Non-pigmented ciliary epithelial cell (primary cell): ENCODE measurements at places on chromosomes 5 and 9.

DNA sequence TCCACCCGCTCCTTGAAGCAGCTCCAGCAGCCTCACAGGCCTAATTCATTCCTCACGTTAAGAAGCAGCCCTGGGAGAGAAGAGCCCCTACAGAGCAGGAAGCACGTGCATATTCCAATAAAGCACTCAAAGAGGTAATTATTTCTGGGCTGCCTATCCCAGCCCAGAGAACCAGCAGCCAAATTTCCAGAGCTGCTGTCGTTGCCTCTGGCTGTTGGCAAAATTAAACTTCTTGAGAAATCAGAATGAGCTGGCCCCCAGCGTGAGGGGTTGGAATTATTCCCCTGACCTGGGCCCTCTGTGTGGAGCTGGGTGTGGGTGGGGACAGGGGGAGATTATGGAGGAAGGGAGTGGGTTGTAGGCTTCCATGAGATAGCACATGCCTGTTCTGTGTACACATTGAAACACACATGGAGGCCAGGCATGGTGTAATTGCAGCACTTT lies 86.8 kb upstream of the HSPA9 start:
- no peak for DNase-seq

GRCh38 chr5:38420691-38421390 lies 135.6 kb downstream of the LIFR start:
- DNase-seq = no peak

DNA sequence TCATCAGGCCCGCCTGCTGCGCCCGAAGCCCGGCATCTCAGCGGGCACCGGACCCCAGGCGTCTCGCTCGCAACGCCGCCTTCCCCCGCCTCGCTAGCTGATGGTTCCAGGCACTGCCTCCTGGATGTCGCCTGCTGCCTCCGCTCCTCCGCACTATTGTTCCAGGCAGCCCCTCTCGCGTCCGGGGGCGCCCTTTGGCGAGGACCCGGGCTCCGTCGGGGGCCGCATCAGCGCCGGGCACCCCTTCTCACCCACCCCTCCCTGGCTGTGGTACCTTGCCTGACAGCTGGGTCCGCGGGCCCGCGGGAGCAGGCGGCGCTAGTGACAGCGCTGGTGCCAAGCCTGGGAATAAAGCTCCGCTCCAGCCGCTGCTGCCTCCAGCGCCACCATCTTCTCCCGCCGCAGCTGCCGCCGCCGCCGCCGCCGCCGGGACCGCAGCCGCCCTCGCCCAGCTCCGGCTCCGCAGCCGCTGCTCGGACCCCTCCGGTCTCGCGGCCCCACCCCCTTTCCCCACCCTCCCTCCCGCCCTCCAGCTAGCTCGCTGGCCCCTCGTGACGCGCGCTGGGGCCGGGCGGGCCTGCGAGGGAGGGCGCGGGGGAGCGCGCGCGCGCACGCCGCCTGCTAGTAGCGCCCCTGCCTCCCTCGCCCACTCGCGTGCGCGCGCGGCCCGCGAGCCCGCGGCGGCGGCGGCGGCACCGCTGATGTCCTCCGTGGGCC lies at the start of gene APBA1:
Gene APBA1, minus strand, starts transcription at position 493 of the 717 bp plus-strand sequence.
- DNase-seq = no peak

DNA sequence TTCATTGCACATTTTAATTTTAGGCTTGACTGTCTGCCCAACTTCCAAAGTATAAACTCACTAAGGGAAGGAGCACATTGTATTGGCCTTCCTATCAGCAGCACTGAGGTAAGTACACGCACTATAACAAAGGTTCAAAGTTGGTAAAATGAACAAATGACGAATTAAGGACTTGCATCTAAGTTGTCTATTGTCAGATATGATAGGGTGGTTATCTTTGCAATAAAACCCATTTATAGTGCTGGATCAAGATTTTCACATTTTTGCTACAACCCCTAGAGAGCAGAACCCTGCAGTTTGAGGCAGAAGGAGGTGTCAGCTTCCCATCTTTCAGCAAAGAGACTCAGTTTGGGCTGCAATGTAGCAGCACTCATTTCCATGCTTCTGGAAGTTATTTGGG lies 5.1 kb downstream of the HOMER1 start:
- DNase-seq = no peak

GRCh38 chr5:1026700-1027621 lies 18.4 kb downstream of the NKD2 start:
- DNase-seq = no peak

DNA sequence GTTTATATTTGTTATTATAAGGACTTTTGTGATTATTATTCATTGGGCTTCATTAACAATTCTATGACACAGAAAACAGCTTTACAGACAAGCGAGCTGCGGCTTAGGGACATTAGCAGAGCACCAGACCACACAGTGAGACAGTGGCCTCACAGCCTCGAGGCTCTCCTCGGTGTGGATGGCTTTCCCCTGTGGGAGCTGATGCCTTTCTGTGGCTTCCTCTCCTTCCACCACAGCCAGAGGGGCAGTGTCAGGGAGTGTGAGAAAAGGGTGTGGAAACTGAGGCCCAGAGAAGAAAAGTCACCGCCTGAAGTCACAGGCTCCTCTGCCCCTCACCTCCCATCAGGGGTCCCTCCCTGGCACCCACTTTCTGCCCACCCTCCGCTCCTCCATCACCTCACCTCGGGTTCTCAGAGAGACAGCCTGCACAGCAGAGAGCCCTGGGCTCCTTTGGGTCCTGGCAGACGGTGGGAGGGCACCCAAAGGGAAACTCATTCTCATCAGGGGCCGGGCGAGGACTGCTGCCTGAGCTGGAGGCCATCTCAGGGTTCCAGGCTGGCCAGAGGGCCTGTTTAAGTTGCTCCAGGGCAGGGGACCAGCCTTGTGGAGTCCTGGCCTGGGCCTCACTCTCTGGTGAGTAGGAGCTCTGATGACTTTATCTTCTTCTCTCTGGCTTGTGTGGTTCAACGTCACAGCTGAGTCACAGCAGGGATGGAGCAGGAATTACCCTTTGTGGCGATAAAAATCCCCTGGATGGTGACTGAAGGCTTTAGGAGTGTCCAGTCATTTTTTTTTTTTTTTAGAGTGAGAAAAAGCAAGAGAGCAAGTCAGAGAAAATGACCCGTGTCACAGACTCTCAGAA lies 830 bp downstream of the TRAF1 start:
- DNase-seq = peak; percentile 73

GRCh38 chr9:37997636-37998374 lies 71.2 kb downstream of the SHB start:
- DNase-seq = no peak

DNA sequence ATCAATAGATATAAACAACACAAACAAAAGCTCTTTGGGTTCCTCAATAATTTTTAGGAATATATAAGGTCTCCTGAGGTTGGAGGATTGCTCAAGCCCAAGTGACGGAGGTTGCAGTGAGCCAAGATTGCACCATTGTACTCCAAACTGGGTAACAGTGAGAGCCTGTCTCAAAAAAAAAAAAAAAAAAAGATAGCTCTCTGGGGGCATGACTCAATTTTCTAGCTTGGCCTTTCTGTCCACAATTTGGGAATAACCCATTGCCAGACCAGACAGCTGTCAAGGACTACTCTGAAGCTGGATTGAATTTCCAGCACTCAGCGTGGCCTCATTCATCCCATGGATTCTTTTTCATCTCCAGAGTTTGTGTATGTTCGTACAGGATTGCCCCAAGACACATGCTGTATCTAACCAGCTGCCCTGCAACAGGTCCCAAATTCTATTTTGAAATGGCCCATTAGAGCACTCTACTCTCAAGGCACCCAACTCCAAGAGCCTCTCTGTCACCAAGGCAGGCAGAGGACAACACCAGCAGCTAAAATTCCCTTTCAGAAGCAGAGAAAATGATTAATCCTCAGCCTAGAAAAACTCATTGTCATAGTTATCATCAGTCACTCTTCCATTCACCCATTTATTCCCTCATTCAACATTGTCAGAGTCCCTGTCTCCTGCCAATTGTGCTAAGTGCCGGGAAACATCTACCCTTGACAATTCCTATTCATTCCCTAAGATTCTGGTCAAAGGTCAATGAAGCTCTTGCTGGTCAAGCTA lies 8.7 kb downstream of the FAM193B start:
- peak; percentile 64 for DNase-seq

DNA sequence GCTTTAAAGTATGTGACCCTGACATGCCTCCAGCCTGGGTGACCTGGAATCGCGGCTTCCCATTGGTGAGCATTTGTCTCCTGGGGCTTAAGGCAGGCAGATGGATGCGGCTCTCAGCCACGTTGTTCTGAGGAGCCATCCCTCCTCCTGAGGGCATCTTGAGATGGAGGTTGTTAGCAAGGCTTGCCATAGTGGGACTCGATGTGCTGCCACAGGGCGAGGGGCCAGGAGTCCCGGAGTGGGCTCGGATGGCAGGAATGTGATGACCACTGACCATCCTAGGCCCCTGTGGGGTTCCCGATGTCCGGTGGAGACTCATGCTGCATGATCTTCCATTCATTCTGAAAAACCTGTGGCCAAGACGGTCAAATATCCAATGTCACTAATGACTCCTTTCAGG lies 13.8 kb downstream of the GLIS3 start:
- no peak for DNase-seq

DNA sequence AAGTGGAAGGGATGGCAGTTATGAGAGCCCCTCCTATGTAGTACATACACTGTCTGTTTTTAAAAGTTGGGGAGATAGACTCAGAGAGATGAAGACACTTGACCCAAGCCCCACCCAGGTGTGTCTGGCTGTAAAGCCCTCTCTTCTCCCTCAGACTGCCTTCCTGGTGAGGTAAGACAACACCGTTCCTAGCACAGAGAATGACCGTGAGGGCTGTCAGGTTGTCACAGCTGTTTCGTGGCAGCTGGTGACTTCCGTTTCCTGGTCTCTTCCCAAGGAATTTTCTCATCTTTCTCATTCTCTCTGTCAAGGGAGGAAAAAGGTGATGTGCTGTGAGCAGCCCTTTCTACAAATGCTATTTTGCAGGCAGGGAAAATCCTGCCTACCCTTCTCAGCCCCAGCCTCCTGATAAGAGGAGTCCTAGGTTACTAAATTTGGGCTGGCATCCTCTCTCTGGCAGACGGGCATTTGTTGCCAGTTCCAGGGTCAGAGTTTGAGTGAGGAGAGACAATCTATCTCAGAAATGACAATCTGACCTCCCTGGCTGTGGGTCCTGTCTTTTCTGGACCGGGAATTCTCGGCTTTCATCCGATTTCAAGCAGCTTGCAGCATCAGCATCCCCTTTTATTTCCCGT lies 263.5 kb upstream of the PANK3 start:
- DNase-seq = no peak
